ENCODE measurements at places on chromosomes 6 and 20.
A peak's percentile ranks its signal among the peaks of the same experiment; 100 is the strongest.

DNA sequence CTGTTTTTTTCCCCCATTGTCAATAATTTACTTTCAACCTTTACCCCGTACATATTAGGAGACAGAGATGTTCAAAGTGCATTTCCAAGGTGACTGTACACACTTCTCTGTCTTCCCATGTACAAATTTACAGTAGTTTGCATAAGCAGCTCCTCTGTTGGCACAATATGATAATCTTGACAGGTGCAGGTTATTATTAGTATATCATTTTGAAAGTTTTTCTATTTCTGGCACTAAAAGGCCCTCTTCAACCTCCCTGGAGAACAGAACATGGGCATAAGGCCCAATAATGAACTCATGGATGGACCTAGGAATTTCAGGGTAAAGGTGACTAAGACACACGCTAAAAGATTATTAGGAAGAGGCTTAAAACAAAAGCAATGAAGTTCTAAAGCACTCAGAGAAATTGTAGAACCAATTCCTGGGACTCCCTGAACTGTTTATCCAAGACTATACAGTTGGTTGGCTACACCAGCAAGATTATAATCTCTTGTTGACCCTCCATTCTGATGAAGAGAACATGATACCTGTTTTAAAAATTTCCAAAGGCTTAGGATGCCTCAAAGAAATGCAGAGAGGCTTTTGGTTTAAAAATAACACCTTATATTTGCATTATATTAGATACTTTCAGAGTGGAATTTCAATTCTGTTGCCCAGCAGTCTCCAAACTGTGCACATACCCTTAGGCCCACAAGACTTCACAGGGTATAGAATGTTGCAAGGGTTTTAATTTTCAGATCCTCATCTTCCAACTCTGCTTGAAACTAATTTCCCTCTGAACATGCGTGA is 1.1 kb downstream of the AIG1 start:
- DNase-seq = no peak

DNA sequence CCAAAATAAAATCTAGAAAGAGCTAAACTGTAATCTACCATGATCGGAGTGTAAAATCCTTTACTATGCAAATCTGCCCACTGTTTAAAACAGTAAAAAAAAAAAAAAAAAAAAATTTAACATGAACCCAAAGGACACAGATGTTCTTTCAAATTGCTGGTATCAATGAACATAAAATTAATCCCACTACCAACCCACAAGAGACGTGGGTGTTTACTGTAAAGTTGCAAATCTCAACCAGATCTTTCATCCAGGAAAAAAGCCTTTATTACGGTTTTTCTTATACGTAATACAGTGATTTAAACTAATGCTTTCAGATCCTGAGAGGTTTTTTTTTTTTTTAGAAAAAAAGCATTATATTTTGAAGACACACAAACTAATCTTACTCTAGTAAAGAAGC is 2.5 kb downstream of the CDK19 start:
- DNase-seq = no peak

DNA sequence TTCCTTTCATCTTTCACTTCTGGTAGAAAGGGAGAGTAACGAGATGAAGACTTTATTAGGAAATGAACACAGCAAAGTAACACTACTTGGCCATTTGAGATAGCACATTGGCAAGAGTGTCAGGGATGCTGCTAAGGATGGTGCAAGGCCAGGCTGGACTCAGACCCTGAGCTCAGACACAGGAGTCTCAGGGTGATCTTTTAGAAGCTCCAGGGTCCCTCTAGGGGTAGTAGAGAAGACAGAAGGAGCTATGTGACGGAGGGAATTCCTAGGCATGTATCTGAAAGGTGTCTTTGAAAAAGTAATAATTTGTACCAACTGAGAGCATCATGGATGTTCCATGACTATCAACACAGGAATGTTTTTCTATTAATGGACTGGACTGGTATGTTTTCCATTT is 436.5 kb downstream of the DHX35 start:
- no peak for DNase-seq

- peak; percentile 45 for DNase-seq
Measured at GRCh38 chr6:89281779-89282246, 33.3 kb downstream of the GABRR2 start.

GRCh38 chr6:159121486-159121885 is 47.7 kb upstream of the FNDC1 start:
- no peak for DNase-seq

- peak; percentile 13 for DNase-seq
Measured at GRCh38 chr20:8994045-8994444, 74.8 kb upstream of the PLCB4 start.

DNA sequence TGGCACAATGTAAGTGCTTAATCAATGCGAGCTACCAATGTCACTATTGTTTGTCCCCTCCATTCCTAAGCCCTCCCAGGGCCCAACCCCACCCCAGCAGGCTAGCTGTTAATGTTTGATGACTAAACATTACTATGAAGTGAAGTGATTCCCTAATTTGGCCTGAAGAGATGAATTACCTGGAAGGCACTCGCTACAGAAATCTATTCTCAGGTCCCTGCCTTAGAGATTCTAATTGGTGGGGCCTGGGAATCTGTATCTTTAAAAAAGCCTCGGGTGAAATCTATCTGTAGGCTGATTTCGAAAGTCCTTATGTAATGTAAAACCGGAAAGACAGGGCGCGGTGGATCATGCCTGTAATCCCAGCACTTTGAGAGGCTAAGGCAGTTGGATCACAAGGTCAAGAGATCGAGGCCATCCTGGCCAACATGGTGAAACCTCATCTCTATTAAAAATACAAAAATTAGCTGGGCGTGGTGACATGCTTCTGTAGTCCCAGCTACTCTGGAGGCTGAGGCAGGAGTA is 16.9 kb upstream of the SNAI1 start:
- DNase-seq = no peak

- no peak for DNase-seq
Measured at GRCh38 chr6:84902354-84902928, 138.0 kb upstream of the TBX18 start.

DNA sequence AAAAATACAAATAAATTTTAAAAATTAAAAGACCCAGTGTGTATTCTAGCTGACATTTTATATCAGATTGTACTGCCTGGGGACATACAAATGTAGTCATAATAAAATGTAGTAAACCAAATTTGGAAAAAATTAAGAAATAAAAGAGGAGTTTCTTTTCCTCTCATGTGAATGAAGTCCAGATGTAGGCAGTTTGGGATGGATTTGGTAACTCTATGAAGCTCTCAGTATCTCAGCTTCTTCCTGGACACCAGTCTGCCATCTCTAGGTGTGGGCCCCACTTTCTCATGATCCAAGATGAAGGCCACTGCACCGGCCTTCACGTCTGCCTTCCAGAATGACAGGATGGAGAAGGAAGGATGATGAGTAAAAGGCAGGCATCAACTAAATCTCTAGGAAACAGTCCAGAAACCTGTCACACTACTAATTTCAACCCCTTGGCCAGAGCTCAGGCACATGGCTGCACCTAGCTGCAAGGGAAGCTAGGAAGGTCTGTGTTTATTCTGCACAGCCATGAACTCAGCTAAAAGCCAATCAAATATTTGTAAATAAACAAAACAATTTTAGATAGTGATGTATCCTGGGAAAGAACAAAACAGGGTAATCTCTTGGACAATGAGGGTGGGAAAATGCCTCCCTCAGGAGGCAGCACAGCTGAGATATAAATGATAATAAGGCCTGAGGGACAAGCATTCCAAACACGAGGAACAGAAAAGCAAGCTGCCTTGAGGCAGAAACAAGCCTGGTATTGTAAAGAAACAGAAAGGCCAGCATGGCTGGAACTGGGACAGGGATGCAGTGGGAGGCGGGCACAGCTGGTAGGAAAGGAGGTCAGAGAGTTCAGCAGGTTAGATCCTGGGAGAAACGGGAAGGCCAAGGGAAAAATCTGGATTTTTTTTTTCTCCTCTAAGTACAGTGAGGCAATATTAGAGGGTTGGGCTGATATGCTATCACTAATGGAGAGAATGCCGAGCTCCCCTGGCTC is 88.5 kb upstream of the PTPN1 start:
- DNase-seq = no peak

DNA sequence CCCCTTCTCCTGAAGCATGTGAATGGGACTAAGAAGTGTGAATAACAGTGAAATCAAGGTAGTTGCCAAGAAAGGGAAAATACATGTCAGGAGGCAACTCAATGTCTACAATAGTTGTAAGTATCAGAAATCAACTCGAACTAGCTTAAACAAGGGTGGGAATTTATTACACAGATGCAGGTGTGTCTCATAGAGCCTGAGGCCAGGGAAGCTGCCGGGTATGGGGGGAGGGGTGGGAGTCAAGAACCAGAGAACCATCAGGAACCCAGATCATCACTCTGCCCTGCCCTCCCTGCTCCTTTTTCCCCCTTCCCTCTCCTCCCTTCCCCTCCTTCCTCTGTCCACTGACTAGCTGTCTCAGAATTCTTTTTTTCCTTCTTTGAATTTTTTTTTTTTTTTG is 34.9 kb upstream of the BMP6 start:
- DNase-seq = no peak

DNA sequence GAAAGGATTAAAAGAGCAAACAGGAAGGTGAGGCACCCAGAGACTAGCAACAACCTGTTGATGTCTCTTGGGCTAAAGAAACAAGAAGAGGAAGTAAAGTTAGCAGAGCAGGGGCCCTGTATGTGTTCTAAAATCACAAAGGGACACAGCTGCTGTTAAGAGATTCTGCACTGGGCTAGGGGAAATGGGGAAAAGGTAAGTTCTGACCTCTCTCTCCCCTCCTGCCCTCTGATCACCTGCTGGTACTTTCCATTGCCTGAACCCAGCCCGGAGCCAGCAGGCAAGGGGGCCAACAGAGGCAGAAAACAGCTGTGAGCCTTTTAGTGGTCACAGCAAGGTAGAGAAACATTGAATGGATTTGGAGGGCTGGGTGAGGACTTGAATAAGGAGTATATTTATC is 13.5 kb upstream of the CNR1 start:
- no peak for DNase-seq

- no peak for DNase-seq
Measured at GRCh38 chr6:136962661-136963060, 40.6 kb downstream of the SLC35D3 start.

GRCh38 chr6:46366190-46366900 is 124.9 kb downstream of the RCAN2 start:
- no peak for DNase-seq

DNA sequence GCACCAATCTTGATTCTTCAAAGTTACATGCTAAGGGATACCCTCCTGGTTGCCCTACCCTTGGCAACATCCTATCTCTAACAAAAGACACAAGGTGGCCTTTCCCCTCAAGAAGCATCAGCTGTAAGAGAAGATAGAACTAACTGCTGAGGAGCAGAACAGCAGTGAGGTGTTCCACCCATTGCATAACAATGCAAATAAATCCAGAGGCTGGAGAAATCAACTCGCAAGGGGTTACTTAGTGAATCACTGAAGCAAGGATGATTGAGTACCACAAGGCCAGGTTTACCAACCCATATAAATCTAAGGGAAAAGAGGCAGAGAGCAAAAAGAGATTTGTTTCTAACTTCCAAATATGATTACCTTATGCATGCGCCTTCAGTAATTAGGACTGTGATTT is 36.7 kb downstream of the F13A1 start:
- no peak for DNase-seq

DNA sequence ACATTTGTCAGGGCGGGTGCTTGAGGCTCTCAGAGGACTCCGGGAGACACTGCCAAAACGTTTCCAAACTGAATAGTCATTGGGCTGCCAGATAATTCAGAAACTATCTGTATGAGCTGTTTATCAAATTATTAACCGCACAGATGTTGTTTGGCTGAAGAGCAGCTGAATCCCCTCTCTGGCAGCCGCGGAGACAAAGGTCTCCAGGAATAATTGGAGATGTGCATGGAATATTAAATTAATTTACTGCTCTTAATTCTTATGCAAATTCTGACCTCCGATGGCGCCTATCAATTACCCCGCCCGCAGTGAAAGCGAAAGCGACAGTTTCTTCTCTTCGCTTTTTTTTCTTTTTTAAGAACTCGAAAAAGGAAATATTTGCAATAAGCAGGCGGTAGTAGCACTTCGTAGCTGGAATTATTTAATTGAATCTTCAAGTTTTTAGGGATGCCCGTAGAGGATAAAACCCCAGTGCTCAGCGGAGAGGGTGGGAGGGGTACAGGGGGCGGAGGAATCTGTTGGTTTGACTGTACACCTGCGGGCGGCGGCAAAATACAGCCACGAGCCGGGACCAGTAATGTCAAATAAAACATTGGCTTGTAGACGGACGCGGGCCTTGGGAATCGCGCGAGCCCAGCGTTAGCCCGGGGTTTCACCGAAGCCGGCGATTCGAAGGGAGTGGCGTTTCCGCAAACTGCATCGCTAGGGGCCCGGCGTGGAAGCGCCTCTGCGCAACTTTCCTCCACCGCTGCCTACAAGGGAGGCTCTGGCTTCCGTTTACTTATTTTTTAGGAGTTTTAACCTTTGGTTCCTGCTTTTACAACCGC is 6.2 kb downstream of the LINC00237 start:
- no peak for DNase-seq

DNA sequence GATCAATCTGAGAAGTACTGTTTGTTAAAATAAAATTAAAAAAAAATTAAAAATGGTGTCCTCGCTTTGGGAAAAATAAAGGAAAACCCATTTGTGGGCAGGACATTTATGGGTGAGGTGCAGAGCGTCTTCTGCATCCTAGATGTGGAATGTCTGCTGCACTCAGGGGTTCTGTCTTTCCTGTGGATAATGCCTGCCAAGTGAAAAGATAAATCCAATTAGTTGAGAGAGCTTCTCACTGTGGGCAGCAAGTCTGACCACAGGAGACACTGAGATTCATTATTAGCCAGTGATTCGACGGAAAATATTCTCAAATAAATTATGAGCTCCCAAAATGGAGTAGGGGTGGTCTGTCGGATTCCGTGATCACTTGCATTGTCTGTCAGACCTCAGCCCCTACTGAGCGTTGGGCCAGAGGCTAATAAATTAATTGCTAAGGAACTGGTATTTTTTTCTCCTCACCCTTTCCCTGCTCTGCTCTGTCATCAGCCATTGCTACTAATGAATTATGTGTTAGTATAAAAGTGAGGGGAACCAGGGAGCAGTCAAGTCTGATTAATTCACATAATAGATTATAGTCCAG is 10.0 kb downstream of the GMPR start:
- DNase-seq = no peak

DNA sequence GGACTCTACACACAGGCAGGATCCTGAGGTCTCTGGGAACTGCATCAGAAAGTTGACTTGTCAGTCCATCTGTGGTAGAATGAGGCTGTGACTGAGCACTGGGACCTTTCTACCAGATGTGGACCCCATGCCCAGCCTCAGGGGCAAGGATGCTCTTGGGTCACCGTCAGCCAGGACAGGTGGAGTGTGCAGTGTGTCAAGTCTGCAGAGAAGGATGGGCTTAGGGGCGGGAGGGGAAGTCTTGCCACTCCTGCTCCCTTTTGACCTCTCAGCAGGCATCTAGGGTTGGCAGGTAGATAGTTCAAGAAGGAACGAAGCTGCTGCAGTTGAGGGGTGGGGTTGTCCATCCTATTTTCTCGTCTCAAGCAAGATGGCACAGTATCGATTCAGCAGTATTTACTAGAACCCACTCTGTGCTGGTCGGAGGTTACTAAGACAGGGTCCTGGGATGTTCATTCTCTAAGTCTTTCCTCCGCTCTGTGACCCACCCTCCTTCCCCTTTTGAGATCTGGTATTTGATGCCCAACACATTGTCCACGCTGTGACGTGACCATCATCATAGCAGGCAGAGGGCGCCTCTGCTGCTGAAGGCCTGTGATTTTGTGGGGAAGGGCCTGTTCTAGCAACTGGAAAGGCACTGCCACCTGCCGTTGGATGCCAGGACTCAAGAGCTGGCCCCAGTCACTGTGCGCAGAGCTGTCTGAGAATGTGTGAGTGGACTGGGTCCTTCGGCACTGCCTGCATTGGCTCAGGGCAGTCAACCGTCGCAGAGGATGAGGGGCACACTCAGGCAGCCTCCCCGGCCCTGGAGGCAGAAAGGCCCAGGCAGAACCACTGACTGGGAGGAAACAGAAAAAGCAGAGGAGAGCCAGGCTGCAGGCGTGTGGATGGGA is 23.2 kb downstream of the RBCK1 start:
- DNase-seq = peak; percentile 42
